ENCODE measurements at places on chromosomes 12 and 14.

DNA sequence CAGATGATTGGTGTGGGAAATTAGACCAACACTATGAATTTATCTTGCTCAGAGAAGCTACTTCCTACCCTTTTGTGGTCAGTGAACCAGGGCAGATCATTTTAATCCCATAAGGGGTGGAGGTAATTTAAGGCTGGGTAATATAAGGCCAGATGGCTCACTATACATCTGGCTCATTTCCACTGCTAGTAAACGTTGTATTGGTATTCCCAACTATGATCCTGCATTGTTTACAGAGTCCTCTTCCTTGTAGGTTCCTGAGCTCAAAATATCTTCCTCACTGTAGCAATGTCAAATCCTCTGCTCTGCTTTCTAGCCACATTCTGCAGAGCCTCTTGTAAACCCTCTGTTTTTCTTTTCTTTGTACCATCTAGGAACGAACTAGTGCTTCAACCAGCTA, 93.0 kb upstream of the MGAT4C start:
- DNase-seq: no peak

DNA sequence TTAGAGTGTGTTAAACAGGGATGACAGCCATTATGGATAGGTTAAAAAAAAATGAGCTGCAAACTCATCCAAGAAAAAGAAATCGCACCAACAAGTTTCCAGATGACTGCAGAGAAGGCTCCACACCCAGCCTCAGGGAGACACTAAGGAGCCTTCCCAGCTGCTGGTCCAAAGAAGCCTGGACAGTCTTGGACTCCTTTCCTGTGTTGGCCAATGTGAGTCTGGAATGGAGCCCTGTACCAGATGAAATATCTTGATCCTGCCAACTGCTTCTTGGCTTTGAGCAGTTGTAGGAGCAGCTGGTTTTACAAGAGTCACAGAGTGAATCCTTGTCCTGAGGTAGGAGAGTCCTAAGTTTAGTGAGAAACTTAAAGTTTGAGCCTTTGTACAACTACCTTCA, 44.5 kb downstream of the SLC38A1 start:
- peak; percentile 79 for DNase-seq

- no peak for DNase-seq
Measured at GRCh38 chr12:105742567-105742874, 396.2 kb downstream of the NUAK1 start.

DNA sequence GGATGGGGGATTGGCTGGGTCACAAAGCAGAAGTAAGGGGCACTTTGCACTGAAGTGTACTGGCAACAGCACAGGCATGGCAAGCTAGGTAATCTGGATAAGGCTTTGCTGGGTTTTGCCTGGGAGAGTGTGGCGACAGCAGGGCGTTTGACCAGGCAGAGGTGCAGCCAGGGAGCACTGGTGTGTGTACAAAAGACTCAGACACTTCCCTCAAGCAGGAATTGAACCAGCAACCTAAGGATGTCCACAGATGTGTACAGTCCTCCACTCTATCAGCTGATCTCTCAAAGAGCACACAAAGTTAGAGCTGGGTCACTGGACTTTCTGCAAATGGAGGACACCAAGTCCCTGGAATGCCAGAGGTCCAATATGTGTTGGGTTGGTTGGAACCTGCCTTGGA, 15.4 kb upstream of the RNASE4 start:
- no peak for DNase-seq

DNA sequence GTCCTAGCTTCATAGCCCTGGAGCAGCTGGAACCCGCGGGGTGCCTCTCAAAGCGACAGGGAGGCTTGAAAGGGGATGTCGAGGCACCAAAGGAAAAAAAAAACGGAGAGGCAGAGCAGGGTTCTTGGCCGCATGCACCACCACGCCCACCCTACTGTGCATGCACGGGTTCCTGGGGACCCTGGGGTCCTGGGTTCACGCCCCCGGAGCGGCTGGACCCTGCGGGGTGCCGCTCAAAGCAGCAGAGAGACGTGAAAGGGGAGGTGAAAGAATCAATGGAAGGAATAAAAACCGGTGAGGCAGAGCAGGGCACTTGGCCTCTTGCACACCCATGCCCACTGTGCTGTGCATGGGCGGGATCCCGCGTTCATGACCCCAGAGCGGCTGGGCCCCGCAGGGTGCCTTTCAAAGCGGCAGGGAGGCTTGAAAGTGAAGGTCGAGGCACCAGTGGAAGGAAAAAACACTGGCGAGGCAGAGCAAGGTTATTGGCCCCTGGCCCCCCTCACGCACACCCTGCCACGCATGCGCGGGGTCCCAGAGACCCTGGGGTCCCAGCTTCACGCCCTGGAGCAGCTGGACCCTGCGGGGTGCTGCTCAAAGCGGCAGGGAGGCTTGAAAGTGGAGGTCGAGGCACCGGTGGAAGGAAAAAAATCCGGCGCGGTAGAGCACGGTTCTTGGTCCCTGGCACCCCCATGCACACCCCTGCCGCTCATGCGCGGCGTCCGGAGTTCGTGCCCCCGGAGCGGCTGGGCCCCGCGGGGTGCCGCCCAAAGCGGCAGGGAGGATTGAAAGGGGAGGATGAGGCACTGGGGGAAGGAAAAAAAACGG, 318.5 kb downstream of the ALG10 start:
- no peak for DNase-seq

- no peak for DNase-seq
Measured at GRCh38 chr14:65107200-65107599, 4.9 kb upstream of the MAX start.

DNA sequence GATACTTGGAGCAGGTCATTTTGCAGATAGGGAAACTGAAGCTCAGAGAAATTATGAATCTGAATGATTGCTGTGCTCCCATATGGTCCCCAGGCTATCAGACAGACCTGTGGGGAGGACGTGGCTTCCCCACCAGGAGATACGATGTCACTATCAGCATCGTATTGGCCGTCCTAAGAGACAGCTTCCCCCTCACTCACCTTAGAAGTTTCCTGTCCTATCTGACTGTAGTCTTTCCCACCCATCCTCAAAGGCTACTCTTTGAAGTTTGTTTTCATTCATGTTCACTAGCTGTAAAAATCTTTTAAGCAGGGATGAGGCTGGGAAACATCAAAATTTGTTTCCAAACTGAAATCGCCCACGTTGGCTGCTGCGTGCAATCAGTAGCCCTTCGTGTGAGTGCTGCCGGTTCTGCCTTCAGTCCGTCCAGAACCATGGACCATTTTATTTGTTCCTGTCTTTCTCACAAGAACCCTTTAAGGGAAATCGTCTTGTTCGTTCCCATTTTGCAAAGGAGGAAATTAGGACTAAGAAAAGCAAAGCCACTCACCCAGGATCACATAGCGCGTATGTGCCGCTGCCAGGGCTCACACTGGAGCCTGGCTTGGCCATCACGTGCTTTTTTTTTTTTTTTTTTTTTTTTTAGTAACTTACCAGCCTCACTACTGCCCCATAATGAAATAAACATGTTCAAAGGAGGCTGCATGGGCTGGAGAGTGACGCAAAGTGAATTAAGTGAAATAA, 1.0 kb upstream of the KDM2B start:
- peak; percentile 83 for DNase-seq

DNA sequence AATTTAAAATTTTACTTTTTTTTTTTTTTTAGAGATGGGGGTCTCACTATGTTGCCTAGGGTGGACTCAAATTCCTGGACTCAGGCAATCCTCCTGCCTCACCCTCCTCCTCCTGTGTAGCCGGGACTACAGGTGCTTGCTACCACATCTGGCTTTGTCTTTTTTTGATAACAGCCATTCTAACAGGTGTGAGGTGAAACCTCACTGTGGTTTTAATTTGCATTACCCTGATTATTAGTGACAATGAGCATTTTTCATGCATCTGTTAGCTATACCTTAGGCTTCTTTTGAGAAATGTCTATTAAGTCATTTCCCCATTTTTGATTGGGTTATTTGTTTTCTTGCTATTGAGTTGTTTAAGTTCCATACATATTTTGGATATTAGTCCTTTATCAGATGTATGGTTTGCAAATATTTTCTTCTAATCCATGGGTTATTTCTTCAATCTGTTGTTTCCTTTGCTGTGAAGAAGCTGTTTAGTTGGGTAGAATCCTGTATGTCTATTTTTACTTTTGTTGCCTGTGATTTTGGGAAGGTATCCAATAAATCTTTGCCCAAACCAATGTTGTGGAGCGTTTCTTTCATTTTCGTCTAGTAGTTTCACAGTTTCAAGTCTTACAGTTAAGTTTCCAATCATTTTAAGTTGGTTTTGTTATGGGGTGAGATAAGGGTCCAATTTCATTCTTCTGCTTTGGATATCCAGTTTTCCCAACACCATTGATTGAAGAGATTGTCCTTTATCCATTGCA, 86.1 kb downstream of the MYF5 start:
- no peak for DNase-seq

GRCh38 chr14:22099942-22100763, 426.5 kb upstream of the OR4E1 start:
- DNase-seq: peak; percentile 3

- no peak for DNase-seq
Measured at GRCh38 chr12:3028108-3028507, 49.1 kb upstream of the TSPAN9 start.

- DNase-seq: peak; percentile 39
Measured at GRCh38 chr12:106113824-106114446, 24.8 kb downstream of the NUAK1 start.

GRCh38 chr14:102272392-102272791, 32.6 kb downstream of the MOK start:
- DNase-seq: peak; percentile 31

DNA sequence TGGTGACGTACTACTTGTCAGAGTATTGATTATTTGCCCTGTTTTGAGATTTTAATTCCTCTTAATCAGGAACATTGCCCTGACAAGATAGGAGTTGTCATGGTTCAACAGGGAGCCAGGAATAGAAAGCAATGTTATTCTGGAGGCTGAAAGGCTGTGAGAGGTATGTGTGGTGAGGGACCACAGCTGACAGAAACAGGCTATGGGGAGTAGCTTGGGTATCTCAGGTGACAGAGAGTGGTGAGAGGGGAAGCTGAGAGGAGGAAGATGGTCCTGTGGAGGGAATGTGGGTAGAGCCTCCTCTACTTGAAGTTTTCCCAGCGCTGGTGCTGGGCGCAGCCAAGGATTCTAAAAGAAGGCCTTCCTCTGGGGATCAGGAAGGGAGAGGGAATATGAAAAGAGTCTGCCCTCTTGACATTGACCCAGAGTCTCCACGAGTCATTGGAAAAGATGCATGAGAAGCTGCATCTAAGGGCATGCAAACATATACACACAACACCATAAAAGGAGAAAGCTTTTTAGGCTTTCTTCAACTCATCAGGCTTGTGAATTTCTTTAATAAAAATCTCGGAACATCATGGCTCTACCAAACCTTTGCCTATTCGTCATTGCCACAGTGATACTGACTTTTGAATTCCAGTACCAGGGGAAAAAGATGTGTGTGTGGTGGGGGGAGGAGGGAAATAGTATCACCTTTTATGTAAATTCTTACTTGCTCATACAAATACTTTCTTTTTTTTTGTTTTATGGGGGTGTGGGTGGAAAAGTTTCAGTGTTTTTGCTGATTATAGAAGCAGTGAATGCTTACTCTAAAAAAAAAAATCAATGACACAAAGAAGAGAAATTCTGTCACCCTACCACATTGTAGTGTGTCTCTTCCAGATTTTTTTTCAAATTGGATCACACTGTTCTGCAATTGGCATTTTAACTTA, 39.9 kb upstream of the DHRS7 start:
- DNase-seq: no peak

DNA sequence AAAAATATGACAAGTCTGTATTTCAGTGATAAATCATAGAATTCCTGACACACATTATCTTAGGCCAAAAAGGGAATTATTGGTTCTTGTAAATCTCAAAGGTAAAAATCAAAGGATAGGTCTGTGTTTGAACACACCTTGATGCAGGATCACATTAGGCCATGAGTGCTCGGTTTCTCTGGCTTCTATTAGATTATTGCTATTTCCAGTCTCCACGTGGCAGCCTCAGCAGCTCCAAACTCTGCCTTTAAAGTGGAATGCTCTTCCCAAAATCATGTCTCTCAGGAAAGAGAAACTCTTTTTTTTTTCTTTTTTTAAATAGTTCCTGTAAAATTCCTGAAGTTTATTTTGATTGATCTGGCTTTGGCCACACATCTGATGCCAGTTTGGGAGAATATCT, 105.6 kb upstream of the FRMD6 start:
- DNase-seq: no peak

- peak; percentile 83 for DNase-seq
Measured at GRCh38 chr12:50314636-50315312, 31.5 kb upstream of the LIMA1 start.

DNA sequence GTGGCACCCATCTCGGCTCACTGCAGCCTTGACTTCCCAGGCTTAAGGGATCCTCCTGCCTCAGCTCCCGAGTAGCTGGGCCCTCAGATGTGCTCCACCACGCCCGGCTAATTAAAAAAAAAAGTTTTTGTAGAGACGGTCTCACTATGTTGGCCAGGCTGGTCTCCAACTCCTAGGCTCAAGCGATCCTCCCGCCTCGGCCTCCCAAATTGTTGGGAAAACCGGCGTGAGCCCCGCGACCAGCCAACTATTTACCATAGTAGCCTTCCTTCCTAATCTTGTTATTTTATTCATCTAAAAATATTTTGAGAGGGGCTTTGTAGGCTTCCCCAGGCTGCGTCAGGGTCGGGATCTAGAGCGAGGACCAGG, 25.4 kb upstream of the YY1 start:
- no peak for DNase-seq

DNA sequence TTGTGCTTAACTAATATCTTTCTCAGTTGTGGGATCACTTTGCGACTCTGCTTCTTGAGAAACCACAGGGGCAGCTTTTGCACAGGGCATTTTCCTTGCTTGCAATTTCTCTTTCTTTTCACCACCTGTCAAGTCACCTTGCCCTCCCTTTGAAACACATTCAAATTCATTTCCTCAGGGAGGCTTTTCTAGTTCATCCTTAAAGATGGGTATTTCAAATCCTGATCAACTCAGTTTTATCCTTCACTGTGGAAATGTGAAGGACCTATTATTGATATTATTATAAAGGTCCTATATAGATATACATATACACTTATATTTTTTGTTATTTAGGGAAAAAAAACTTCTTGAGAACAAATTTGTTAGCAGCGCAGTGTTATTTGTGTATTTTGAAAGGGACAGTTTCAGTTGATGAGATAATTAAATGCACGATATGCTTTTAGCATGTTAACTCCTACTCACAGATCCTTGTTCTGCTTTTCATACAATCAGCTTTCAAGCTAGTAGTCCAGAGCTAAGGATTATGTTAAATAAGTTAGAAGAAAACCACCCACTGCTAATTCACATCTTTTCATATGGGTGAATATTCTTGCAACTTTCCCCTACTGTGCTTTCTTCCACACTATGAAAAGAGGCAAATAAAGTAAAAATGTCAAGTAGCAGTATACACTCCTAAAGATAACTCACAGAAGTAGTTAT, 501.4 kb upstream of the RGS6 start:
- DNase-seq: no peak

DNA sequence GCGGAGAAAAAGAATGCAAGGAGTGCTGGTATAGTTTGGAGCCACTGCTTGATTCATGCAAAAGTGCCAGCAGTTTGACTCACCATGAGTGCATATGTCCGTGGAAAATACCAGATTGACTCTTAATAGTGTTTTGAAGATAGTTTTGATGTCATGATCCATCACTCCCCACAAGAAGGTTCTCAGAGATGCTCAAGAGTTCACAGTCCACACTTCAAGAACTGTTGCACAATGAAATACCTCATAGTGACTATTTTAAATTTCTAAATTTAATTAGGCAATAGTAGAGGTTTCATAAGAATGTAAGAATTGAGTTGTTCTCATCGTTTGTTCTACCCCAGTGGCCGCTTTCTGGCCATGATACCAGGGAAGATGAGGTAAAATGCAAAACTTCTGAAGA, 286.6 kb upstream of the RGS6 start:
- DNase-seq: peak; percentile 53

All from adipocyte (in vitro differentiated cells).